ENCODE measurements at places on chromosomes 11 and 22. TPM values are rescaled to one million over a fixed set of nuclear protein-coding genes. Genes with fewer than 3 reads are reported as not detected.

Gene SSTR3
- 0.72 TPM for total RNA-seq

Gene PARVB
- 17.2 TPM for total RNA-seq

Gene OR52N4
- not detected for total RNA-seq

Gene NADSYN1
- 42.0 TPM for total RNA-seq

Gene MRPL21
- total RNA-seq: 91.5 TPM

GRCh38 chr11:120067438-120068113 is 70.3 kb downstream of the TRIM29 start:
- H3K36me3 ChIP-seq: peaks cover 2% of the 10 kb centered on the region
- no peak overlapping the region for H3K4me3 ChIP-seq
- no peaks in the 10 kb centered on the region for H3K27me3 ChIP-seq
- no peaks in the 10 kb centered on the region for H3K4me1 ChIP-seq
- H3K27ac ChIP-seq: no peak overlapping the region

DNA sequence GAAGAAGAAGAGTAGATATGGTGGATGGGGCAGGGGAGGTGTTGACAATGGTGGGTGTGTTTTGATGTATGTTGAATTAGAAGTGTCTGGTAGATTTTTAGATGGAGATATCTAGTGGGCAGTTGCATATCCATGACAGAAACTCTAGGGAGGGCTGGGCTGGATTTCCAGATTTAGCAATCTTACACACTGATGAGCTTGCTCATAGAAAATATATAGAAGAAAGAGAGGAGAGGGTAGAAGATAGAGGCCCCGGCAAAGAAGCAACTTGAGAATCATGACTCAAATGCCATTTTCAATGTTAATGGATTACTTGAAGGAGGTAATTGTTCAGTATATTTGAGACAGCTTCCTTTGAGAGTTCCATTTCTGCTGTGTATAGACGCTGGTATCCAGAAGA is 8.2 kb downstream of the REXO2 start:
- peaks cover 20% of the 10 kb centered on the region for H3K36me3 ChIP-seq
- no peak for DNase-seq
- no peaks in the 10 kb centered on the region for H3K4me1 ChIP-seq
- no peak overlapping the region for H3K4me3 ChIP-seq
- H3K27me3 ChIP-seq: no peaks in the 10 kb centered on the region

- peaks cover 2% of the 10 kb centered on the region for H3K4me1 ChIP-seq
- peaks cover 10% of the 10 kb centered on the region for H3K27me3 ChIP-seq
- no peaks in the 10 kb centered on the region for H3K36me3 ChIP-seq
- H3K27ac ChIP-seq: no peak within 1 kb of the TSS
- peak; percentile 45 for DNase-seq
- H3K4me3 ChIP-seq: peak within 1 kb of the TSS; percentile 65
Measured at GRCh38 chr11:9091044-9091922, at the start of gene SCUBE2. Gene SCUBE2 (minus strand): TSS chr11:9091599. CDS start chr11:9091528, 71 bp downstream.

DNA sequence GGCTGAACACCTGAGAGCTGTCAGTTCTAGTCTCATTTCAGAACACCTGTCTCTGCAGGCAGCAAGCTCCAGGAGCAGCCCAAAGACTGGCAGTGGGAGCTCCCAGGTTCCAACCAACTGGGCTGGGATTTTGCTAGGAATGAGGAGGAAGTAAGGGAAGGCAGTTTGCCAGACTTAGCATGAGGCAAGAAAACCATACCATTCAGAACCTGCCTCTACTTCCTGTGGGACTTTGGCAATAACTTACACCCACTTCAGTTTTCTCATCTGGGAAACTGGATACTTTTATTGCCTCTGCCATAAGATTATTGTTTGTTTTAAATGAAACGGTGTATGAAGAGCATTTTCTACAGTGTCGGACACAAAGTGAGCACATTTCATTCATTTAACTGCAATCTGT is 363.7 kb upstream of the ISX start:
- no peaks in the 10 kb centered on the region for H3K27me3 ChIP-seq
- no peaks in the 10 kb centered on the region for H3K4me1 ChIP-seq
- H3K27ac ChIP-seq: no peak overlapping the region
- no peak overlapping the region for H3K4me3 ChIP-seq
- DNase-seq: no peak
- no peaks in the 10 kb centered on the region for H3K36me3 ChIP-seq

DNA sequence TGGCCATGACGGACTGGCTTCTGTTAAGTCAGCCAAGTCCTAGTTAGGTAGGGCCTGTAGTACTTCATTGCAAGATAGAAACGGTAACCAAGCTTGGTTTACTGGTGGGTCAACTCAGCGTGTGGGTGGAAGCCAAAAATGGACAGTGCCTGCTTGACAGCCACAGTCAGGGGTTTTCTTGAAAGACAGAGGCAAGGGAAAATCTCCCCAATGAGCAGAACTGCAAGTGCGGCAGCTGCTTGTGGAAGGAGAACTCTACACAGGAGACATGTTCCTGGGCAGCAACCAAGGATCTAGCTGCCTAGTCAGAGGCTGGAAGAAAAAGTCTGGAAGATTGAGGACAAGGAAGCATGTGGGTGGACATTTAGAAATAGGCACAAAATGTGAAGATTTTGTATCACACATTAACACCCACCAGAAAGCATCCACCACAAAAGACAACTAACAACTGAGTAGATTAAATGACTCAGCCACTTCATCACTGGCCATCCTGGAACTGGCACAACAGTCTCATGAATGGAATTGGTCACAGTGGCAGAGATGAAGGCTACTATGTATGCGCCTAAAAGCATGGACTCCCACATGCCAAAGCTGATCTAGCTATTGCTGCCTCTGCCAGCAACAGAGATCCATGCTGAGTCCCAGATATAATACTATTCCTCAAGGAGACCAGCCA is 40.9 kb upstream of the SCUBE2 start:
- no peaks in the 10 kb centered on the region for H3K4me1 ChIP-seq
- H3K27ac ChIP-seq: no peak overlapping the region
- peaks cover 19% of the 10 kb centered on the region for H3K36me3 ChIP-seq
- DNase-seq: no peak
- no peaks in the 10 kb centered on the region for H3K27me3 ChIP-seq
- no peak overlapping the region for H3K4me3 ChIP-seq

GRCh38 chr11:113199866-113200265 is 114.5 kb upstream of the TTC12 start:
- no peak overlapping the region for H3K27ac ChIP-seq
- H3K4me1 ChIP-seq: no peaks in the 10 kb centered on the region
- no peaks in the 10 kb centered on the region for H3K27me3 ChIP-seq
- no peak for DNase-seq

DNA sequence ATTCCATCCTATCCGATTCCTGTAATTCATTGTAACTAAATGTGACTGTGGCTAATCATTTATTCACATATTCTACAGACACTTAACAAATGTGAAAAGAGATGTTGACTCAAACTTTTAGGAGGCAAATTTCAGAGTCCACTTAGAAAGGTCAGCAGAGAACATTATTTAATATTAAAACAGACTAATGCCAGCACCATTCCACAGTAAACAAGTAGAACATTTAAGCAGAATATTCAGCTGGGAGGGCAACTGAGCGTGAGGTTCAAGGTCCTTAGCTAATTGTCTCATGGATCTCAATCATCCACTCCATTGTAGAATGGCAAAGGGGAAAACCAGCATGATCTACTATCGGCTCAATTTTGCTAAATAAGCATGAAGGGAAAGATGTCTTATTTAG is 5.1 kb upstream of the SLC5A12 start:
- H3K27me3 ChIP-seq: no peaks in the 10 kb centered on the region
- H3K4me1 ChIP-seq: no peaks in the 10 kb centered on the region
- H3K36me3 ChIP-seq: no peaks in the 10 kb centered on the region
- H3K4me3 ChIP-seq: no peak overlapping the region
- no peak overlapping the region for H3K27ac ChIP-seq
- no peak for DNase-seq

Data from H9 (cell line).